ENCODE measurements at places on chromosomes 7 and 10.
A peak's percentile ranks its signal among the peaks of the same experiment; 100 is the strongest.

DNA sequence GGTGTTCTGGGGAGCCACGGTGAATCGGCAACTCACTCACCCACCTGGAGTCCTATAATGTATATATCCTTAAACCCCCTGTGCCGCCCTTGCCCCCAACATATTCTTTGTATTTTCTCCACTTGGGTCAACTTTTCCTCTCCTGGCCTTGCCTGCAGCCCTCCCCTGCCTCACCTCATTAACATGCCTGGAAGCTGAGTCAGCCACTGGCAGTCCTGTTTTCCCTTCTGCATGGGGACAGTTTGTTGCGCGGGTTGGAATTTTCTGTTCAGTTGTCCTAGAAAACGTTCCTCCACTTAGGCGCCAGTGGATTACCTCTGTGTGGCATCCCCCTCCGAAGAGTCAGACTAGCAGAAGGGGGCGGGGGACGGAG, 97.4 kb downstream of the C10orf105 start:
- no peak for DNase-seq

DNA sequence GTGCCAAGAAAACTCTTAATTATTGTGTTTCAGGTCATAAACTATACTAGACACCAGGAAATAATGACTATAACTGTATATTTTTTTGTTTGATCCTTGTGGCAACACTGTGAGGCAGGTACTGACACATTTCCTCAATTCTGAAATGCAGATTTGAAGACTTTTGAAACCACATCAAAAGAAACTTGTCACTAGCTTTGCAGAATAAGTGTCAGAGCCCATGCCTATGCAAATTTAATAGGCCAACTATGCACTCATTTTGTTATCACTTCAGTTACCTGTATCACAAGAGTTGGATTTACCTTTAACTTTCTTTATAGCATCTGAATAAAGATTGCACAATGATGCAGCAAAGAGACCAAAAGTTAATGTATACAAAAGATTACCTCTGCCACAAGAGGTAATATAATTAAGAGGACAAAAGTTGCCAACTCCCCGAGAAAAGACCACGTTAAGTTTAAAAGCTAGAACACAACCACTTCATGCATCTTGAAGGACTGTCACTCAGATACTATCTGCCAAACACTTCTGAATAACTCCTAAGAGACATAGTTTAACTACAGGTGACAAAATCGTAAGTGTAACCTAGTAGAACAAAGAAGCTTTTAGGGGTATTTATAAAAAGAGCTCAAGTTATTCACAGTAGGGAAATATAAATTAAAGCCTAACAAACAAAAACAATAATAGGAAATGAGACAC, 80.5 kb downstream of the ELAPOR2 start:
- DNase-seq = no peak

DNA sequence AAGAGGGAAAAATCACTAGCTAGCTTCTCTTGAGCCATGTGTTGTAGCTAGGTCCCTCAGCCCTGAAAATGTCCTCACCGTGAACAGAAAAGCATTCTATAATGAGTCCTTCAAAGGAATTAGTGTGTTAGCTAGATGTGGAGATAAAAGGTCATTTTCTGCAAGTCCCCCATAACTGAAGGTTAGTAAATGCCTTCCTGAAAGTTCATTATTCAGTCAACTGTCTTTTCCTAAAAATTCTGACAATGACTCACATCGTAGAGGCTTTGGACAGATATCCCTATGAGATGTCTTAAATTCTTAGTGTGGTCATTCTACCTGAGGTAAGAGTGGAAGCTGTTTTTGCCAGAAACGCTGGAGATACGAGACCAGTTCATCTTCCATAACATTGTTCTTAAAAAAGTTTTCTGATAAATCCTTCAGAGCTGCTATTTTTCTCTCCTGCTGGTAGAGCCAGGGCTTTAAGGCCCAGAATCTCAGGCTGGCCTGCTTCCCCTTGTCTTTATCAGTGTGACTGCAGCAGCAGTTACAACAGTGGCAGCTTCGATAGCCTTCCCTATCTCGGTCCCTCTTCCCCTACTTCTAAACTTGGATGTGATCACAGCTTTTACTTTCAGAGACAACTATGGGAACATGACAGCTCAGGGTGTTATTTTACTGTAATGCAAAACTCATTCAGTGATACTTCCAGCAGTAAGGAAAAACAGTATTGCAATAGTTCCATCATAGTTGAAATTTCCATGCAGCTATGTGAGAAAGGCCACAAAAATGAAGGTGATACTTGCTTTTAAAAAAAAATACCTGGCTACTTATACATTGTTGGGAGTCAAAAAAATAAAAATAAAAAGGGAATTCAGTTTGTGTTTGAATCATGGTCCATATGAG, 37.3 kb upstream of the PRKAR2B start:
- DNase-seq = no peak

GRCh38 chr7:38020121-38020785, 99.8 kb downstream of the EPDR1 start:
- no peak for DNase-seq

DNA sequence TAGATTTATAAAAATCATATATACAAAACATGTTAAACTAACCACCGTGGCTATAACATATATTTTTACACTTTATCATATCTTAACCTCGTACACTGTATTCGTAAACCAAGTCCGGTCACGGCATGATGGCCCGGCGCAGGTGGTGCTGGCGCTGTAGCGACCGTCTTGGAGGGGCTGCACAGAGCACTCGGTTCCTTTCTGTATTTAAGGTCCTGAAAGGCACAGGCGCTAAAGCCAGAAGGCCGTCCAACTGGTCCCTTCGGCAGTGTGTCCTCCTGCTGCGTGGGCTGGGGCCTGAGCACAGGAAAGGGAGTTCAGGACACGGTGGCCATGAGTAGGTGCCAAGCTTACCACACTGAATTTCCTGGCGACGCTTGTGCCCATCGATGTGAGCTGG, 33.8 kb downstream of the AMZ1 start:
- no peak for DNase-seq

- no peak for DNase-seq
Observed at GRCh38 chr7:8481752-8482446, 48.5 kb downstream of the NXPH1 start.

DNA sequence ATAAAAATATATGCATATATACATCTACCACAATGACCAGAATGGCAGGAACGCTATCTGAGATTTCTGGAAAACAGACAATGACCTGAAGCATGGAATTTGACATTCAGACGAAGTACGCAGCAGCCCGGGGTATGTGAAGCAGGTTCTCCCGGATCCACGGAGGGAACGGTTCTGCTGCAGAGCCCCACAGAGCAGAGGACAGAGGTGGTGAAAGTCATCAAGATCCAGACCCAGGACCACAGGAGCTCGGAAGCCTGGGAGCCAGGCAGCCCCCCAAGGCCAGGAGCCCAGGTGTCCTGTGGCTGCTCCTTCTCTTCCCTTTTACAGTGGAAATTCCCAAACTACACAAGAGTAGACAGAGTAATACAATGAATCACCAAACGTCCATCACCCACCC, 42.1 kb upstream of the DNAAF5 start:
- no peak for DNase-seq

DNA sequence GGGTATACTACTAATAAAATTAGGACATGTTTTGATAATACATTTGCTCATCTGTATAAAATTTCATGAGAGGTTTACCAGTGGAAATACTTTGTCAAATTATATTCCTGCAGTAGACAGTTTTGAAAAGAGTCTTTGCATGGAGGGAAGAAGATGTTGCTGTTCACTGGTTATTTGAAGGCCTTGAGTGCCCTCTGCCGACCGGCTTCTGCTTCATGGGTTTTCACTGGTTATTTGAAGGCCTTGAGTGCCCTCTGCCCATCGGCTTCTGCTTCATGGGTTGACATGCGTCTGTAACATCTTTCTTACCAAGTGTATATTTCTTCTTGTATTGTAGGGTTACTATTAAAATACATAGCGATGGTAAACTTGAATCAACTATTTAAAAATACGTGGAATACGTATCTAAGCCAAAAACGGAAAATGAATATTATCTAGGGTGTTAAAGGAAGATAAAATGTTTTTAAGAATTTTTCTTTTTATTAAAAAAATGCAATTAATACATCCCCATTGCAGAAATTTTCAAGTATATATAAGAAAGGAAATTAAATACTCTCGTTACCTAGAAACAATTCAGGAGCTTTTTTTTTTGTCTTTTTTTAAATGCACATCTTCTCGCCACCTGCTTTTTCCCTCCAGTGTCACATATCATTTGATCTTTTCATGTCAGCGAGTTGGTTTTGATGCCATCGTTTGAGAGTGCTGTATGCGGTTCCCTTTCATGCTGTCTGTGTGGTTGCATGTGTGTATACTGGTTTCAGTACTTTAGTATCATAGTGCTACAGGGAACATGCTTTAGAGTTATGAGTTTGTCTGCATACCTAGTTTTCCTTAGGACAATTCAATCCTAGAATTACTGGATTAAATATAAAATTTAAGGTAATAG, 73.4 kb downstream of the SHH start:
- peak; percentile 40 for DNase-seq

DNA sequence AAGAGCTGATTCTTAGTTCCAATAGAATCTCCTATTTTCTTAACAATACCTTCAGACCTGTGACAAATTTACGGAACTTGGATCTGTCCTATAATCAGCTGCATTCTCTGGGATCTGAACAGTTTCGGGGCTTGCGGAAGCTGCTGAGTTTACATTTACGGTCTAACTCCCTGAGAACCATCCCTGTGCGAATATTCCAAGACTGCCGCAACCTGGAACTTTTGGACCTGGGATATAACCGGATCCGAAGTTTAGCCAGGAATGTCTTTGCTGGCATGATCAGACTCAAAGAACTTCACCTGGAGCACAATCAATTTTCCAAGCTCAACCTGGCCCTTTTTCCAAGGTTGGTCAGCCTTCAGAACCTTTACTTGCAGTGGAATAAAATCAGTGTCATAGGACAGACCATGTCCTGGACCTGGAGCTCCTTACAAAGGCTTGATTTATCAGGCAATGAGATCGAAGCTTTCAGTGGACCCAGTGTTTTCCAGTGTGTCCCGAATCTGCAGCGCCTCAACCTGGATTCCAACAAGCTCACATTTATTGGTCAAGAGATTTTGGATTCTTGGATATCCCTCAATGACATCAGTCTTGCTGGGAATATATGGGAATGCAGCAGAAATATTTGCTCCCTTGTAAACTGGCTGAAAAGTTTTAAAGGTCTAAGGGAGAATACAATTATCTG, 1.6 kb downstream of the LRRTM3 start:
- no peak for DNase-seq

GRCh38 chr10:11875494-11876281, 52.5 kb downstream of the PROSER2 start:
- peak; percentile 6 for DNase-seq

DNA sequence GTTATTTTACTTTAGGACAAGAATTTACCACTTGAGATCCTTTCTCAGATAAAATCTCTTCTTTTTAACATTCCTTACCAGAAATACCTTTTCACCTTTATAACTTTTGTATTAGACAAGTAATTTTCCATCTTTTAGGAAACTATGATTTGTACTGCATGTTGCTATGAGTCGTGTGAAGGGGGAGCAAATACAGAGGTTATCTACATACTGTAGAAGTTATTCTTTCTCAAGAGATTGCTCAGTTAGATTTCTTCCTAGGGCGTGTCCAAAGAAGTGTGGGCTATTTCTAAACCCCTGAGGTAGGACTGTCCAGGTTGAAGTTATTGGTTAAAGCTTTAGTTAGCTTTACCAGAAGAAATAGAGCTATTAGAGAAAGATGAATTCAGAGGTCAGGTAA, 30.2 kb upstream of the ARHGAP12 start:
- DNase-seq = no peak

GRCh38 chr10:113056441-113057021, 106.5 kb downstream of the TCF7L2 start:
- DNase-seq = peak; percentile 93

DNA sequence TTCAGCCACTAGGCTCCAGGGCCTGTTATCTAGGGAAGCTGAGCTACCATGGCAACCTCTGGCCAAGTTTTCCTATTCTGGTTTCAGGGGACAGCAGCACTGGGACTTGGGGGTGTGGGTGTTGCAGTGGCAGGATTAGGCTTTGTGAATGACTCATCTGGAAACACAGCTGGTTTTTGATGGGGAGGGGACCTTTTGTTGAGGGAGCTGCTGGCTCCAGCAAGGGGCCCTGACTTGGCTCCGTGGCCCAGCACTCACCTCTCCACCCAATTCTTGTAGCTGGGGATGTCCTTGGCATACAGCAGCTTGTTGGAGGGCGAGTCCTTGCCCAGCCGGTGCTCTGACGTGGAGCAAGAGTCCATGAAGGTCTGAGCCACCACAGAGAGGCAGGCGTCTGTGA, 435.9 kb downstream of the PLXNA4 start:
- no peak for DNase-seq

GRCh38 chr10:131431533-131431932, 120.0 kb upstream of the TCERG1L start:
- no peak for DNase-seq

DNA sequence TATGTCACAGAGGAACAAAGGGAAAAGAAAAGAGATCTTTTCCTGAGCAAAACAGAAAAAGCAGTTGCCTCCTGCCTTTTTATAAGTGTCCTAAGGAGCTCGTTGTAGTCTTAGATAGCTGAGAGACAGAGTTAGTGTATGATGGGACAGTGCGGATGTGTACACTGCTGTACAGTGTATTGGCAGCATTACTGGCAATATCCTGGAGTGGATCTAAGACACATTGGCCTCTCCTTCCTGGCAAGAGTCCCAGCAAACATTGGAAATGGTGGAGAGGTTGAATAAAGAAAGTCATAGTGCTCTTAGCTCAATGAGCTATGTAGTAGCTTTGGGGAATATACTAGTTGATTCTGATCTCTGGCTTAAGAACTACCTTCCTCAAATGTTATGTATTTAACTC, 22.7 kb downstream of the GARS1 start:
- DNase-seq = no peak

Data from fibroblast of skin of left biceps (primary cell).